Stimulated activated naive CD4-positive, alpha-beta T cell treated with Interleukin-2 at 50 U/mL for 16 hours (primary cell): ENCODE measurements at places on chromosomes 11 and 22.

DNA sequence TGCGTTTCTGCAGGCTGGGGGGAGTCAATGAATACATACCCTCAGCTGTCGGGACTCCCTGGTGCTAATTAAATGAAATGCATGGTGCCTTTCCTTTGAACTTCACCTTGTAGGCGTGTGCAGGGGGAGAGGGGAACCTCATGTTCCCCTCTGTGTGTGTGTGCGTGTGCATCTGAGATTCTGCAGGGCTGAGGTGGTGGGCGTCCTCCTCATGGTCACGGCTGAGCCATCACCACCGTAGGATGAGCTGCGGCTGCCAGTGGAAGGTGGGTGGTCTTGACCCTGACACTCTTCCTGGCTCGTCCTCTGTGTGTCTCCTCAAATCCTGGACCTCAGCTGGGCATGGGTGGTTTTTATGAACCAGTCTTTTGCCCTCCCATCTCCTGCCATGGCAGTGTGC lies 53.0 kb upstream of the TTLL12 start:
- DNase-seq = no peak

- no peak for DNase-seq
Measured at GRCh38 chr11:75233754-75234172, 6.8 kb upstream of the TPBGL start.

DNA sequence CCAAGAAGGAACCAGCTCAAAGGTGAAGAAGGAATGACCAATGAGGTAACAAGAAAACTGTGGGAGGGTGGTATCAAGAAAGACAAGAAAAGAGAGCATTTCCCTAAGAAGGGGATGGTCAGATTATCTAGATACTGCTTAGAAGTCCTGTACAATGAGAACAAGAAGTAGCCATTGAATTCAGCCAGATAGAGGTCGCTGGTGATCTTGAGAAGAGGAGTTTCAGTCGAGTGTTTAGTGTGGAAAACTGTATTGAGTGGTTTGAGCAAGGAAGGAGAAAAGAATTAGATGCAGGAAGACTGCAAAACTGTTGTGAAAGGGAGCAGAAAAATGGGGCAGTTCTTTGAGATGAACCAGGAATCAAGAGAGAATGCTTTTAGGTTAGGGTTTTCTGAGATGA lies 74.6 kb upstream of the FAT3 start:
- no peak for DNase-seq

GRCh38 chr11:16096336-16096735 lies 260.0 kb downstream of the SOX6 start:
- no peak for DNase-seq
